ENCODE measurements at places on chromosomes 6 and 20. TPM values are rescaled to one million over a fixed set of nuclear protein-coding genes. Genes with fewer than 3 reads are reported as not detected.

DNA sequence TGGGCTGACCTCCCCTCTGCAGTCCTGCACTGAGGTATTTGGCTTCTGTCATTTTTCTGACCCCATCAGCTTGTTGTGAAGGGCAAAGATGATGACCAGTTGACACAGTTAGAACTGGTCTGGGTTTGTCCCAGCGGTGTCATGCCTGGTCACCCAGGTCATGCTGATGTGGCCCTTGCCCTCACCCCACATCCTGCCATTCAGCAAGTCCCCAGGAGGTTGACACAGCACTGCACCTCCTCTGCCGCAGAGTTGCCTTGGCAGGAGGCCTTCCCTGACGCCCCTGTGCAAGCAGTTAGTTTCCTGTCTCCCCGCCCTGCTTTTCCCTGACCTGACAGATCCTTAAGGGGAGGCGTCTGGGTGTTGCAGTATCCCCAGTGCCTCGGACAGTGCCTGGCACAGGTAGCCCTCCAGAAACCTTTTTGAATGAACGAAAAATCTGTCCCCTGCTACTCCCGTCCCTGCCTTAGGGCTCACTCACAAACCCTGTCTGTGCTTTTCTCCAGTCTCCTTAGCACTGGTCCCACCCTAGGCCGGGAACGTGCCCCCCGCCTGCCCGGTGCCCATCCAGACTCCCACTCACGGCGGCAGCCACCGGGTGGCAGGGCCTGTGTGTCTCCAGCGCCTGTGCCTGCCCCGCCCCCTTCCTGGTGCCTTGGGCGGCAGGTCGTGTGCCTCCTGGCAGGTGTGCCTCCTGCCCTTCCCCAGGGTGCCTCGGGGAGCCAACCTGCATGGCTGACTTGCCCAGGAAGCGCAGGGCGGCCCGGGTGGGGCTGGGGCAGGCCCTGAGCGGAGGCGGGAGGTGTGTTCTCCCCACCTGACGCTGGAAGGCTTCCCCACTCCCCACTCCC, 146.3 kb upstream of the RNF24 start:
- peak; percentile 58 for DNase-seq

DNA sequence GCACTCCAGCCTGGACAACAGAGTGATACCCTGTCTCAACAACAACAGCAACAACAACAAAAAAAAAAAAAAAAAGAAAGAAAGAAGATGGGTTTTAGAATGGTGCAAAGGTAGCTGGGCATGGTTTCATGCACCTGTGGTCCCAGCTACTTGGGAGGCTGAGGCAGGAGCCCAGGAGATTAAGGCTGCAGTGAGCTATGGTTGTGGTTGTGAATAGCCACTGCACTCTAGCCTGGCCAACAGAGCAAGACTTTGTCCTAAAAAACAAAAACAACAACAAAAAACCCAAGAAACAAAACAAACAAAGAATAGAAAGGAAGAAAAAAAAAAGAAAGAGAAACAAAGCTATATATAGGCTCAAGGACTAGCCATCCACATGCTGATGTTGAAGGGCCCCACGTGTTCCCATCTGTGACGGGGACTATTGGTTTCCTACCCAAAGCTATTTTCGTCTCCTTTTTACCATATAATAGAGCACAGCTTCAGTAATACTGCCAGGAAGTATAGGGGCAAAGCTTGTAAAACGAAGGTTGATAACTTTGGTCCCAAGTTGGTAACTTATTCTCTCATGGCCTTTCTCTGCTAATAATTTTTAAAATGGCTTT, 7.9 kb upstream of the EEF1E1 start:
- DNase-seq = no peak

DNA sequence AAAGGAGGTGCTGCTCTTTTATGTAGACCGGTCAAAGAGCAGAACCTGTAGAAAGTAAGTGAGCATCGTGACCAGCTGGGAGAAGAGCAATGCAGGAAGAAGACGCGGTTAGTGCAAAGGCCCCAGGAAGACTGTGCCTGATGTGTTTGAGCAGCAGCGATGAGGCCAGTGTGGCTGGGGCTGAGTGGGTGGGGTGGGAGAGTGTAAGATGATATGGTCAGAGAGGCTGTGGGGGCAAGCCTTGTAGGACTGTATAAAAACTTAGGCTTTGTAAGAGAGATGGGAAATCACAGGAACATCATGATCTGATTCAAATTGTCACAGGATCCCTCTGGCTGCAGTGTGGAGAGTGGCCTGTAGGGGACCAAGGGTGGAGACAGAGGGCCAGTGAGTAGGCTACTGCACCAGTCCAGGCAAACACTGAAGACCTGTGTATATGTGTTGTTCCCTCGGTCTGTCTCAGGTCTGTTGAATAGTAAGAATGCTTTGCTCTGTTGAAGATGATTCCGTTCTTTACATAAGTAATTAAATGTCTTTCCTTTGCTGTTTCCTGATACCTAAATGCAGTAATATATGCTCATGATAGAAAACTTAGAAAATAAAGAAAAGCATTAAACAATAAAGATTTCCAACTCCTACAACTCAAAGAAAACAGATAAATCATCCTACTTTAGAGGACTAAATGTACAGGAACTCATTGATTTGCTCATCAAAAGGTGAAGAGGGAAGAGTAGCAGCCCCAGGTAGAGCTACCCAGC, 23.6 kb upstream of the WFDC2 start:
- DNase-seq = peak; percentile 54

DNA sequence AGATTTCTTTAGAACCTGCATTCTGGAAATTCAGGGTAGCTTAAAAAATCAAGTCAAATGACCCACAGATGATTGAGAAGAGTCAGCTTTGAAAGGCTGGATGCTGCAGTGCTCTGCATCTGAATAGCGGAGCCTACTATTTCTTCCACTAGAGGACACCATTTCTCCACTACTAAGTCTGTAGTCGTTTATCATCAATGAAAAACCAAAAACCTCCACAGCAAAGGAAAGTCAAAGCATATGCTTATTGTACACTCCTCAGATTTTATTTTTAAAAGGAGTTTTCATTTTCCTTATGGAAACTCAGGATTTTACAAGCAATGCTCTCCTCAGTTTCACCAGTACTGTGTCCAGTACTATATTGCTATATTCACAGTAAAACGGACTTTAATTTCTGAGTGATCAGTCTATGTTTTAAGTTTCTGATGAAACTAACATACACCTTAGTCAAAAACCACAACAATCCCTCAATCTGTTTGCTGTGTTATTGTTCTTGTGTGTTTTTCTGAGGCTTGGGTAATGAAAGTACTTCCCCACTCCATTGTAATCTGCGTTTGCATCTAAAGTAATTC, 50.5 kb upstream of the ENPP5 start:
- DNase-seq = no peak

GRCh38 chr6:978937-979685, 286.2 kb upstream of the EXOC2 start:
- DNase-seq = no peak

DNA sequence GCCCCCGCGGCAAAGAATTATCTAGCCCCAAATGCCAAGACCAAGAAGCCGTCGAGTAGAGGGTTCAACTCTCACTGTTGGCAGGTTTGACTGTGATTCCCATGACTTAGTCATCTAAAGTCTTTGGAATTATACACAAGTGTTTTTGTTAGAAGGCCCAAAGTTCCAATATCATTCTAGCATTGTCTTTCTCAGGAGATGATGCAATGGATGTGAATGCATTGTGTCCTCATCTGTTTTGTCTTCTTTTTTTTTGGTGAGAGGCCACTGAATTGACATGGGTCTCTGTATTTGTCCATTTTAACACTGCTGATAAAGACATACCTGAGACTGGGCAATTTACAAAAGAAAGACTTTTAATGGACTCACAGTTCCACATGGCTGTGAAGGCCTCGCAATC, 290.5 kb upstream of the ZFP64 start:
- no peak for DNase-seq

GRCh38 chr6:56348578-56348977, 101.2 kb upstream of the COL21A1 start:
- no peak for DNase-seq

GRCh38 chr20:59217173-59217572, 53.6 kb downstream of the ZNF831 start:
- no peak for DNase-seq

GRCh38 chr6:28900577-28901256, 23.1 kb downstream of the TRIM27 start:
- DNase-seq = no peak

DNA sequence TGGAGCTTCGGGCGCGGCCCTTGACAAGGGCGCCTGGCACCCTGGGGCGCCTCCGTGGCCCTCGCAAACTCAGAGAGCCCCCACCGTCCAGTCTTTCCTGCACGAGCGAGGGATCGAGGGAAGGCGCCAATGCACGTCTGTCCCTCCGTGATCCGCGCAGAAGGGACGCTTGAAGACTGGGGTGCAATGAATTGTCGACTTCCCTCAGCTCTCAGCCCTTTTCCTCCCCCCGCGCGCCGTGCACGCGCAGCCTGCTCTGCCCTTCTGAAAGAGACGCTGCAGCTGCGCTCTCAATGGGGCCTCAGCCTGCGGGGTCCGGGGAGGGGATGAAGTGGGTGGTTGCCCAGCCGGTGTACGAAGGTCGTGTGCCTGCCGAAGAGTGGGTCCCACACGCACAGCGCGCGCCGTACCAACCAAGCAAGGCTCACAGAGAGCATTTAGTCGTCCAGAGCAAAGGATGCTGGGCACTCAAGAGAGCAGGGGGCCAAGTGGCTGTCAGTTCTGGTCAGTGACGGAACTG, 5.5 kb upstream of the SOX4 start:
- peak; percentile 42 for DNase-seq

- no peak for DNase-seq
Measured at GRCh38 chr6:65113581-65113980, 593.4 kb downstream of the EYS start.

DNA sequence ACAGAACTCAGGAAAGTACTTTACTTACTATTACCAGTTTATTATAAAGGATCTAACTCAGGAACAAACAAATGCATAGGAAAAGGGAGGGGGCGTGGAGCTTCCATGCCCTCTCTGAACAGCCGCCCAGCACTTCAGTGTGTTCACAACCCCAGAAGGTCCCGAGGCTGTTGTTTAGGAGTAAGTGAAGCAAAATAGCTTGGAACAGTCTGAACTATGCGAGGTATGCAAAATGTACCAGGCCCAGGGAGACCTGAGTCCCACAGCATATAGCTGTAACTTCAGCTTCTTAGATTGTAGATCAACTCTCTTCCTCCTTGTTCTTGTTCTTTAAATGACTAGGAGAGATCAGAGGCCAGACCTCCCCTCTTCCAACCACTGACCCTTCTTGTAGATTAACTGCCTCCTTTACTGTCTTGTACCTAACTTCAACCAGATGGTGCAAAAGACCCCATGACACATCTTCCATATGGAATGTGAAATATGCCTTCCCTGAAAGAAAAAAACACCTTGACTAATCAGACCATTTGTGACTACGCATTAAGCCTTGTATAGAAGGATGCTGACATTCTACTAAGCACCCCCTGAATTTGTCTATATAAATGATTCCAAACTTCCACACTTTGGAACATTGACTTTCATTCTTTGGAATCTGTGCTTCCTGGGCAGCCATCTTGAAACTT, 98.8 kb upstream of the SNX9 start:
- DNase-seq = no peak

DNA sequence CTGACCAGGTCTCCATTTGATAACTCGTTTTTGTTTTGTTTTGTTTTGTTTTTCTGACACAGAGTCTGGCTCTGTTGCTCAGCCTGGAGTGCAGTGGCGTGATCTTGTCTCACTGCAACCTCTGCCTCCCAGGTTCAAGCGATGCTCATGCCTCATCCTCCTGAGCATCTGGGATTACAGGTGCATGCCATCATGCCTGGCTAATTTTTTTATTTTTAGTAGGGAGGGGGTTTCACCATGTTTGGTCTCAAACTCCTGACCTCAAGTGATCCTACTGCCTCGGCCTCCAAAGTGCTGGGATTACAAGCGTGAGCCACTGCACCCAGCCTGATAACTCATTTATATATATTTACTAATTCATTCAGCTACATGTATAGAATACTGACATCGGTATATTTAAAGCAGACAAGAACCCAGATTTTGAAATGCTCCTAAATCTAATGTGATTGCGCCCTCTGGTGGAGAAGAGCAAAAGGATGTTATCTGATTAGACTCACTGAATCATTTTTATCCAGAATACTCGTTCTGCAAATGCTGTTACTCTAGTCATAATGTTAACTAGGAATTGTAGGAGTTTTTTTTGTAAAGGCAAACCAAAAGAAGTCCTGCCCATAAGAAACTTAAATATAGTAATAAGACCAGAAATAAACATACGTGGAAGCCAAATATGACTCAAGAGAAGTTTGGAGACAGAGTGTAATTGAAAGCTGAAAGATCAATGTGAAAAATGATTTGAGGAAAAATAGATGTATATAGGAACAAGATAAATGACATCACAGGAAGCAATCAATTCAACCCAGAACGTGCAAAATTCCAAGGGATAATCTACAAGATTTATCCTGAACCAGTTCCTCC, 5.3 kb upstream of the COL12A1 start:
- DNase-seq = peak; percentile 39

GRCh38 chr6:141437011-141437410, 695.7 kb upstream of the GJE1 start:
- DNase-seq = no peak

DNA sequence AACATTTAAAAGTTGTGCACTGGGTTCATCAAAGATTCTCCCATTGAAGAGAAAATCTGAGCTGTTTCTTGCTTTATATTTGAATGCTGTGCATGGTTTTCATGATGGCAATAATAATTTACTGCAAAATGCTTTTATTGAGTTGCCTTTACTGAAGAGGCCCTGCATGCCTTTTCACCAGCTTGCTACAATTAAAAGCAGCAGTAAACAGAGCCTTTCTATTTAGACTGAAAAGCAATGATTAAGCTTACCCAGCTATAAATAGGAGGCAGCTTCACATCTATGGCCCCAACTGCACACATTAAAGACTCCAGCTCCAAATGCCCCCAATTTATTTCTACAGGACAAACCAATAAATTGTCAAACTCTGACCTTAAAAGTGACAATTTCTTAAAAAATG, 70.3 kb downstream of the ANKEF1 start:
- DNase-seq = no peak

GRCh38 chr20:40462566-40462965, 226.5 kb downstream of the MAFB start:
- no peak for DNase-seq

GRCh38 chr20:58697201-58697866, 4.7 kb downstream of the NPEPL1 start:
- DNase-seq = no peak

Gene DSE
- 7.5 TPM for total RNA-seq

Gene NNAT
- total RNA-seq = not detected

Gene JPH2
- 0.05 TPM for total RNA-seq

Gene DCBLD1
- total RNA-seq = 10.6 TPM

Gene NMBR
- not detected for total RNA-seq

Gene RNF5
- total RNA-seq = 45.4 TPM

Gene BTBD3
- total RNA-seq = 0.93 TPM

Gene BEND6
- total RNA-seq = not detected

Gene PDE7B
- total RNA-seq = 0.68 TPM
